ENCODE measurements at places on chromosomes 1 and 21.
A peak's percentile ranks its signal among the peaks of the same experiment; 100 is the strongest.

- DNase-seq: peak; percentile 3
These were observed 143.6 kb upstream of the RAB4A start for GRCh38 chr1:229127301-229127700.

DNA sequence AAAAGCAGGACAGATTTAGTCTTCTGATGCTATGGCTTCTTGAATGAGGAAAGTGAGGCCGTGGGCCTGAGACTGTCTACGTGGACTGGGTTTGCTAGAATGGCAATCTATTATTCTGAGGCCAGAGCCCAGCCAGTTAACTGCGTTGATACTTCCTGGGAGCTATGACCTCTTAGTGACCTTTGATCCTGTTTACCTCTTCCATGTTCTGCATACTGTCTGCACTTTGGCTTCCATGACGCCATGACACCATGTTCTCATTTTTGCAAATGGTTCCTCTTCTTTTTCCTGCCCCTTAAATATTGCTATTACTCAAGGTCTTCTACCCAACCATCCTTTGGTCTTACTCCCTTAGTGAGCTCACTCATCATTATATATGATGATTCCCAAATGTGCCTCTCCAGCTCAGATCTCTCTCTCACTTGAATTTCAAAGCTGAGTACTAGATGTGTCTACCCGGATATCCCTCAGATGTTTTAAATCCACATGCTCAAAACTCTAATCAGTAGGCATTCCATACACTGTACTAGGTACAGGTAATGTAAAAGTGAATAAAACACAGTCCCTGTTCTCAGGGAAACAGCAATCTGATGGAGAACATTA is 66.1 kb upstream of the ATP1A1 start:
- no peak for DNase-seq

- DNase-seq: peak; percentile 99
These were observed at the start of gene RAD54L for GRCh38 chr1:46247436-46248121. Gene RAD54L, plus strand, starts transcription at chr1:46247763. Its CDS starts 643 bp downstream, at chr1:46248406.

DNA sequence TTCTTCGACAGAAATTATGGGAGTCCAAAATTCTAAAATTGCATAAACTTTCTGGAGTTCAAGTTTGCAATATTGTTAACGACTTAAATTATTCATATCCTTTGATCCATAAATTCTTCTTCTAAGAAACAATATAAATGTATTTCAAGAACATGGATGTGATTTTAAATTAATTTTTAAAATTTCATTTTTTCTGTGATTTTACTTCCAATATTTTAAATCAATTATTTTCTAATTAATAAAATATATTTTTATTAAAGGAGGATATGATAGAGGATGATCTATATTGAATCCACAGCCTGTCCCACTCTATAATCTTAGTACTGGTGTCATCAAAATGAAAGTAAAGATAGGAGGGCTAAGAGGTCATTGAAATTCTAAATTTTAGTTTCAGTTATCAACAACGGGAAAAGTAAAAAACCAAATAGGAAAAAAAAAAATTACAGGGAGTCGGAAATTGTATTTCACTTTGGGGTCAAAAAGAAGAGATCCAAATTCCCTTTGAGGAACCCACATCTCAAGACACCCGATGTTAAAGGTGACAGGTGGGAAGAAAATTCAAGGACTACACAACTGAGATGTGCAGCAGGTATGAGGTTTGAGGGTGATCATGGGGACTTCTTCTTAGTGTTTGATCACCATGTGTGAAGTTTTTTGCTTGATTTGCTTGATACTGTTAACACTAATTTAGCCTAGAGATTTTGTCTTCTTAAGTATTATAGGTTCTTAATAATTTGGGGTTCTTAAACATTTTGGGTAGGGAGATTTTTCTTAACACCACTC is 154.8 kb upstream of the RGS18 start:
- no peak for DNase-seq
